ENCODE measurements at places on chromosomes 13 and 19. TPM values are rescaled to one million over a fixed set of nuclear protein-coding genes. Genes with fewer than 3 reads are reported as not detected.
A peak's percentile ranks its signal among the peaks of the same experiment; 100 is the strongest.

PALM gene
- 236 TPM for total RNA-seq

- H3K4me1 ChIP-seq = peaks cover 34% of the 10 kb centered on the region
- no peaks in the 10 kb centered on the region for H3K36me3 ChIP-seq
- H3K4me3 ChIP-seq = no peak overlapping the region
- H3K27ac ChIP-seq = no peak overlapping the region
- no peaks in the 10 kb centered on the region for H3K27me3 ChIP-seq
Measured at GRCh38 chr19:3075605-3076431, 13.5 kb upstream of the TLE5 start.

- no peak overlapping the region for H3K27ac ChIP-seq
- peaks cover 73% of the 10 kb centered on the region for H3K27me3 ChIP-seq
- no peaks in the 10 kb centered on the region for H3K36me3 ChIP-seq
- peaks cover 10% of the 10 kb centered on the region for H3K4me1 ChIP-seq
- H3K4me3 ChIP-seq = no peak overlapping the region
- no peak for DNase-seq
Measured at GRCh38 chr13:27955014-27955591, 14.0 kb downstream of the CDX2 start.

- no peaks in the 10 kb centered on the region for H3K36me3 ChIP-seq
- peaks cover 17% of the 10 kb centered on the region for H3K27me3 ChIP-seq
- H3K4me1 ChIP-seq = no peaks in the 10 kb centered on the region
- no peak overlapping the region for H3K27ac ChIP-seq
- DNase-seq = no peak
Measured at GRCh38 chr13:25214491-25215252, 42.6 kb upstream of the AMER2 start.

R3HDM4 gene
- total RNA-seq = 63.5 TPM

- no peaks in the 10 kb centered on the region for H3K36me3 ChIP-seq
- no peak for DNase-seq
- no peak within 1 kb of the TSS for H3K4me3 ChIP-seq
- no peaks in the 10 kb centered on the region for H3K4me1 ChIP-seq
Measured at GRCh38 chr19:50952910-50953309, at the start of gene KLK5. Gene KLK5 (minus strand): TSS chr19:50953038. CDS start chr19:50952657, 381 bp downstream.

CCDC8 gene
- total RNA-seq = 35.0 TPM

CEACAM5 gene
- not detected for total RNA-seq

MYBPC2 gene
- not detected for total RNA-seq

EFNA2 gene
- 3.8 TPM for total RNA-seq

ACP4 gene
- total RNA-seq = not detected

DNA sequence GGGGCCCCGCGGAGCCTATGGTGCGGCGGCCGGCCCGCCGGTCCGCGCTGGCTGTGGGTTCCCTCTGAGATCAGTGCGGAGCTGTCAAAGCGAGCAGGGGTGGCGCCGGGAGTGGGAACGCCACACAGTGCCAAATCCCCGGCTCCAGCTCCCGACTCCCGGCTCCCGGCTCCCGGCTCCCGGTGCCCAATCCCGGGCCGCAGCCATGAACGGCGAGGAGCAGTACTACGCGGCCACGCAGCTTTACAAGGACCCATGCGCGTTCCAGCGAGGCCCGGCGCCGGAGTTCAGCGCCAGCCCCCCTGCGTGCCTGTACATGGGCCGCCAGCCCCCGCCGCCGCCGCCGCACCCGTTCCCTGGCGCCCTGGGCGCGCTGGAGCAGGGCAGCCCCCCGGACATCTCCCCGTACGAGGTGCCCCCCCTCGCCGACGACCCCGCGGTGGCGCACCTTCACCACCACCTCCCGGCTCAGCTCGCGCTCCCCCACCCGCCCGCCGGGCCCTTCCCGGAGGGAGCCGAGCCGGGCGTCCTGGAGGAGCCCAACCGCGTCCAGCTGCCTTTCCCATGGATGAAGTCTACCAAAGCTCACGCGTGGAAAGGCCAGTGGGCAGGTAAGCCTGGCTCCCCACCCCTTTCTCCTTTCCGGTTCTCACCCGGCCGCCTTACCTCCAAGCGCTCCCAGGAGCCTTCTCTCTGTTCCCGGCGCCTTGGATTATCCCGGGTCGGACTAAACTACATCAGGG lies at the start of gene PDX1:
Gene PDX1, plus strand, starts transcription at position 67 of the 743 bp plus-strand sequence. Its CDS starts 139 bp downstream, at position 206.
- no peak within 1 kb of the TSS for H3K27ac ChIP-seq
- H3K4me1 ChIP-seq = peaks cover 19% of the 10 kb centered on the region
- peaks cover 82% of the 10 kb centered on the region for H3K27me3 ChIP-seq
- peak within 1 kb of the TSS; percentile 68 for H3K4me3 ChIP-seq
- no peak for DNase-seq

DNA sequence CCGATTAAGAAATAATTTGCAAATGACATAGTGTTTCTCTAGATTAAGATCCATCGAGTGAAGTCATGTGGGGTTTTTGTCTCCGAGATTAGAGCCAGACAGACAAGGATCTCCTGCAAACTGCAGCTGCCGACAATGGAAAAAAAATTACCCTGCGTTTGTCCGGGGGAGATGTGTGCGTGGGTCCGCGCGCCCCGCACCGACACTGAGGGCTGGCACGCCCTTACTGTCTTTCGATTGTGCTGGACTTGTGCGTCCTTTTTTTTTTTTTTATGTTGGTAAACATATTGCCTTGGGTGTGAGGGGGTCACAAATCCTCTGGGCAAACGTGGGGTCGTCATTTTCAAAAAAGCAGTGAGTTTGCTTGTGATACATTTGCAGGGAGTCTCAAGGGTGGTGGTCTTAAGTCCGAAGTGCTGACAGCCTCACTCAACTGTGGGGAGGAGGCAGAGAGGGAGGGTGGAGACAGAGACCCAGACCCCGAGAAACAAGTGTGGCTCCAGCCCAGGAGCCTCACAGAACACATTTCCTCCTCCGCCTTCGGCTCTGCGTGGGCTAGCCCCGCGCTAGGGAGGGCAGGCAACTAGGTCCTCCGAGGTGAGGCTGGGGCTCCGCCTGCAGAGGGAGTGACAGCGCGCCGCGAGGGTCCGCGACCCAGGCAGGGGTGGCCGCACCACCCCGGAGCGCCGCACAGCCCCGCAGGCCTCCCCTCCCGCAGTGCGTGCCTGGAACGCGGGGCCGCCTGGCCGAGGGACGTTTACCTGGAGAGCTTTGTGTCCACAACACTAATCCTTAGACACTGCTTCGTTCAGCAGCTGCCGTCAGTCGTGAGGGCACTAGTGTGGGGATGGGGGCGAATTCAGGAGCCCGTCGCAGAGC lies 11.7 kb upstream of the SOX1 start:
- DNase-seq = no peak
- no peaks in the 10 kb centered on the region for H3K36me3 ChIP-seq
- peaks cover 13% of the 10 kb centered on the region for H3K4me1 ChIP-seq
- H3K4me3 ChIP-seq = no peak overlapping the region
- H3K27ac ChIP-seq = no peak overlapping the region

DNA sequence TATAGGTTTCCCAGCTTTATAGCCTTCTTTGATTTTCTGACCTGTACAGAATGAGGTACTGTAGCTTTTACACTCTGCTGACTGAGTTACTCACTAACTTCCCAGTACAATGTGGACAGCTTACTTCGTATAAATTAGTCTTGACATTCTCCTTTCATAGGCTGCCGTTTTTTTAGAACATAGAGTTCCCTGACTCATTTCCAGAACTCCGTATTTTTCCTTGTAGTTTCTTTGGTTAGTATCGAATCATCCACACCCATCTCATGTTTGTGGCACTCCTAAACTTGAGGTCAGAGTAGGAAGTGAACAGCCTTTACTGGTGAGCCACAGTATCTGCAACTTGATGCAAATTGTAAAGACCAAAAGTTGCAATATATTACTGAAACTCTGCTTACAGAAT lies 303.9 kb downstream of the SLITRK5 start:
- H3K4me3 ChIP-seq = no peak overlapping the region
- H3K27ac ChIP-seq = no peak overlapping the region
- H3K4me1 ChIP-seq = peaks cover 7% of the 10 kb centered on the region

EDNRB gene
- total RNA-seq = not detected

VASP gene
- 68.9 TPM for total RNA-seq

GRCh38 chr19:11699931-11700794 lies 38.6 kb downstream of the ZNF823 start:
- no peak overlapping the region for H3K4me3 ChIP-seq
- H3K36me3 ChIP-seq = no peaks in the 10 kb centered on the region
- no peaks in the 10 kb centered on the region for H3K27me3 ChIP-seq
- H3K27ac ChIP-seq = no peak overlapping the region

- no peak overlapping the region for H3K4me3 ChIP-seq
- peak overlapping the region; percentile 36 for H3K27ac ChIP-seq
- no peaks in the 10 kb centered on the region for H3K36me3 ChIP-seq
- H3K4me1 ChIP-seq = peaks cover 9% of the 10 kb centered on the region
Measured at GRCh38 chr13:34044660-34045080, 226.7 kb downstream of the RFC3 start.

ISOC2 gene
- total RNA-seq = 39.8 TPM

ADGRE2 gene
- total RNA-seq = not detected

DNA sequence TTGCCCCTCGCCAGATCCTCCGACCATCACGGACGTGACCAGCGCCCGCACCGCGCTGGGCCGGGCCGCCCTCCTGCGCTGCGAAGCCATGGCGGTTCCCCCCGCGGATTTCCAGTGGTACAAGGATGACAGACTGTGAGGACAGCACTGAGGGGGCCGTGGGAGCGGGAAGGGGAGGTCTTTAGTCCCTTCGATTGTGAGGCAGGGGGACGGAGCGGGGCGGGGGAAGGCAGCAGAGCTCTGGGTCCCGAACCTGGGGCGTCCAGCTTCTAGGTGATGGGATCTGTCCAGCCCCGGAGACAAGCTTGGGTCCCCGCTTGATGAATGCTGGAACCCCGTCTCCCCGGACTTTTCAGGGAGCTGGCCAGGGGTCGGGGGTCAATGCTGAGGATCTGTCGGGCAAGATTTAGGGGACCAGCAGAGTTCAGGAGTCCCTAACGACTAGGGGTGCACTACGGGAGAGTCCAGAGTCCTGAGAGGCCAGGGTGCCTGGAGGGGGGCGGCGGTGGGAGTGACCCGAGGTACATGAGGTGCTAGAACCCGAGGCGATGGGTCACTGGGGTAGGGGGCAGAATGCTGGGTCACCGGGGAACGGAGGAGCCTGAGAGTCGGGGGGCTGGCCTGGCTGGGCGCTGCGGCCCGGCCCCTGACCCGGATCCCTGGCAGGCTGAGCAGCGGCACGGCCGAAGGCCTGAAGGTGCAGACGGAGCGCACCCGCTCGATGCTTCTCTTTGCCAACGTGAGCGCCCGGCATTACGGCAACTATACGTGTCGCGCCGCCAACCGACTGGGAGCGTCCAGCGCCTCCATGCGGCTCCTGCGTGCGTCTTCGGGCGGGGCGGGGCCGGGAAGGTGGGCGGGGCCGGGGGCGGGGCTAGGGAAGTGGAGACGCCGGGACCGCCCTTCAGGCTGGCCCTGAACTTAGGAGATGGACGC lies 14.6 kb downstream of the VSIG10L start:
- H3K4me1 ChIP-seq = peaks cover 1% of the 10 kb centered on the region
- no peak for DNase-seq
- H3K27me3 ChIP-seq = no peaks in the 10 kb centered on the region
- peaks cover 8% of the 10 kb centered on the region for H3K36me3 ChIP-seq

DNA sequence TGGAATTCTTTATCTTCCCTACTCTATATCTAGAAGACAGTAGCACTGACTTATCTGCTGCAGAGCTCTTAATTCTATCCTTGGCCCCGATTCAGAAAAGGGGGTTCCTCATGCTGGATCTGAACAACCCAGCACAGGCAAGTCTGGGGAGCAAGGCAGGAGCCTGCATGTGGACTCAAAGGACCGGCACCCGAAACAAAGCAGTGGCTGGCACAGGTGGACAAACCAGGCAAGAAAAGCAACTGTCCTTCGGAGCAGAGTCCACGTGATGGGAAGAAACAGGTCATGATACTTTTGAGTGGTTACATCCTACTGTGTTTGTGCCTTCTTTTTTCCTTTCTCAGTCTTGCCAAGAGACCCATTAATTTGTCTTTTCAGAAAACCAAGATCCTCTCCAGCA lies 38.3 kb downstream of the GPR42 start:
- no peak overlapping the region for H3K4me3 ChIP-seq
- DNase-seq = no peak
- H3K27ac ChIP-seq = no peak overlapping the region

All from osteocyte (in vitro differentiated cells).